ENCODE measurements at places on chromosomes 12 and 14.

DNA sequence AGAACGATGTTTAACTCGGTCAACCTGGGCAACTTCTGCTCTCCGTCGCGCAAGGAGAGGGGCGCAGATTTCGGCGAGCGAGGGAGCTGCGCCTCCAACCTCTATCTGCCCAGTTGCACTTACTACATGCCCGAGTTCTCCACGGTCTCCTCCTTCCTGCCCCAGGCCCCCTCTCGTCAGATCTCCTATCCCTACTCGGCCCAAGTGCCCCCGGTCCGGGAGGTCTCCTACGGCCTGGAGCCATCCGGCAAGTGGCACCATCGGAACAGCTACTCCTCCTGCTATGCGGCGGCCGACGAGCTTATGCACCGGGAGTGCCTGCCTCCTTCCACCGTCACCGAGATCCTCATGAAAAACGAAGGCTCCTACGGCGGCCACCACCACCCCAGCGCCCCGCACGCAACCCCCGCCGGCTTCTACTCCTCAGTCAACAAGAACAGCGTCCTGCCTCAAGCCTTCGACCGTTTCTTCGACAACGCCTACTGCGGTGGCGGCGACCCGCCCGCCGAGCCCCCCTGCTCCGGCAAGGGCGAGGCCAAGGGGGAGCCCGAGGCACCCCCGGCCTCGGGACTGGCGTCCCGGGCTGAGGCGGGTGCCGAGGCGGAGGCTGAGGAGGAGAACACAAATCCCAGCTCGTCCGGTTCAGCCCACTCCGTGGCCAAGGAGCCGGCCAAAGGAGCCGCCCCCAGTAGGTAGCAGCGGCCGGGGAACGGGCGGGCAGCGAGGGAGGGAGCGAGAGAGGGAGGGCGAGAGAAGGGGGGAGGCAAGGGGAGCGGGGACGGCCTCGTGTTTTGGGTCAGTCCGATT is 513 bp downstream of the HOXC11 start:
- H3K4me3 ChIP-seq: no peak overlapping the region
- no peaks in the 10 kb centered on the region for H3K36me3 ChIP-seq
- DNase-seq: no peak
- H3K27ac ChIP-seq: no peak overlapping the region
- peaks cover 5% of the 10 kb centered on the region for H3K27me3 ChIP-seq

DNA sequence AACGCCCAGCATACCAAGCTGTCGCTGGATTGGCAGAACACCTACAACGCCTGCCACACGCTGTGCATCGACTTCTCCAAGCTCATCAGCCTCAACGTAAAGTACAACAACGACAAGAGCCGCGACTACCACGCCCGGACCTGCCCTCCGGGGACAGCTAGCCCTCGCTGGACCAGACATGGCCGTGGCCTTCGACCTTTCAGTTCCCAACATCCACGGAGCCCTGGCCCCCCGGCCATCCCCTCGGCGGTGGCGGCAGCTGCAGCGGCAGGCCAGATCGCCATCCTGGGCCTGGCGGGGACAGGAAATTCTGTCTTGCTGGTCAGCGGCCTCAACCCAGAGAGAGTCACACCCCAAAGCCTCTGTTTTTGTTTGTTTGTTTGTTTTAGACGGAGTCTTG is 132.6 kb upstream of the FUT8 start:
- peaks cover 2% of the 10 kb centered on the region for H3K4me1 ChIP-seq
- H3K36me3 ChIP-seq: no peaks in the 10 kb centered on the region

GRCh38 chr12:27970401-27971120 is 2.0 kb downstream of the PTHLH start:
- peaks cover 24% of the 10 kb centered on the region for H3K27me3 ChIP-seq
- H3K4me3 ChIP-seq: peak overlapping the region; percentile 22
- H3K4me1 ChIP-seq: peaks cover 13% of the 10 kb centered on the region
- no peaks in the 10 kb centered on the region for H3K36me3 ChIP-seq
- DNase-seq: no peak

DNA sequence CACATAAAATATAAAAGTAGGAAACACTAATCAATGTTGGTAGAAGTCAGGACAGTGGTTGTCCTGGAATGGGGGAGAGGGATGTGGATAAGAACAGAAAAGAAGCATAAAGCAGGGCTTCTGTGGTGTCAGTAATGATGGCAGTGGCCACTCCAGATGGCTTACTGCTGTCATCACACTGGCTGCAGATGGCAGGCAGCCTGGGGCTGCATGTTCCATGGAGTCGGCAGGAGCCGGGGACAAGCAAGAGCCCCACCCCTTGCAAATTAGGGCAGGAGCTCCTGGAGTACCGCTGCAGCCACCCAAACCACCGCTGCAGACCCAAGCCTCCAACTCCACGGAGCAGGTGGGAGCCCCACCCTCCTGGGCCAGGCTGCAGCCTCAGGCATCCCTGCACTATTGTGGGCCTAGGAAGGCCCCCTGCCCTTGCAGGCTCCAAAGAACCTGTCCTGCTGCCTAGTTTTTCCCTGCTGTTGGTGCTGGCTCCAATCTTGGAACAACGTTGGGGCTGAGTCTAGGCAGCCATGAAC is 28.8 kb upstream of the SLC5A8 start:
- H3K4me3 ChIP-seq: no peak overlapping the region
- H3K36me3 ChIP-seq: no peaks in the 10 kb centered on the region
- no peaks in the 10 kb centered on the region for H3K27me3 ChIP-seq
- no peak overlapping the region for H3K27ac ChIP-seq

GRCh38 chr14:66495218-66496098 is 9.3 kb downstream of the CCDC196 start:
- H3K27ac ChIP-seq: peak overlapping the region; percentile 42
- DNase-seq: no peak
- H3K4me1 ChIP-seq: peaks cover 26% of the 10 kb centered on the region
- peak overlapping the region; percentile 16 for H3K4me3 ChIP-seq
- no peaks in the 10 kb centered on the region for H3K36me3 ChIP-seq
- no peaks in the 10 kb centered on the region for H3K27me3 ChIP-seq

- H3K27me3 ChIP-seq: no peaks in the 10 kb centered on the region
- no peak overlapping the region for H3K27ac ChIP-seq
- no peaks in the 10 kb centered on the region for H3K36me3 ChIP-seq
- no peaks in the 10 kb centered on the region for H3K4me1 ChIP-seq
Measured at GRCh38 chr14:48723841-48724495, 862.2 kb downstream of the RPS29 start.

GRCh38 chr12:106179086-106179485 is 40.3 kb upstream of the NUAK1 start:
- H3K4me3 ChIP-seq: no peak overlapping the region
- no peaks in the 10 kb centered on the region for H3K27me3 ChIP-seq
- H3K27ac ChIP-seq: no peak overlapping the region
- no peaks in the 10 kb centered on the region for H3K36me3 ChIP-seq

DNA sequence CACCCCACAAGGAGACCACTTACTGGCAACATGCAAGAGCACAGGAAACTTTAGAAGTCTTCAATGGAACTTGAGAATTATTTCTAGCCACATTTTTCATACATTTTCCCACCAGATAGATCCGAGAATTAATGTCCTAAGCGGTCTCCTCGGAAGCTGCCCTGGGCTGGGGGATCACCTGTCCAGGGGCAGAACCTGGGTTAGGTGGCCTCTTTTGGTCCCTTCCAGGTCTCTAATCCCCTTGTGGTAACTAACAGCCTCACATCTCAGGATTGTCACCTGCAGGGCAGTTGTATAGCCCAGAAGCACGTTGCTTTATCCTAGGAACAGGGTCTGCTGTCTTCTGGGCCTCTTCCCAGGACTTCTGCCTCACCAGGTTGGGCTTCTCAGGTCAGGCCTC is 38.7 kb upstream of the PRMT8 start:
- H3K36me3 ChIP-seq: no peaks in the 10 kb centered on the region
- H3K27me3 ChIP-seq: peaks cover 15% of the 10 kb centered on the region
- no peaks in the 10 kb centered on the region for H3K4me1 ChIP-seq

- H3K27ac ChIP-seq: no peak overlapping the region
- no peak for DNase-seq
- no peaks in the 10 kb centered on the region for H3K4me1 ChIP-seq
- H3K36me3 ChIP-seq: no peaks in the 10 kb centered on the region
- H3K27me3 ChIP-seq: no peaks in the 10 kb centered on the region
Measured at GRCh38 chr14:69327507-69327906, 67.5 kb downstream of the GALNT16 start.

- no peak for DNase-seq
- no peak overlapping the region for H3K4me3 ChIP-seq
Measured at GRCh38 chr14:59768855-59769375, 101.7 kb downstream of the RTN1 start.

GRCh38 chr14:67569011-67569650 is 30.9 kb downstream of the PIGH start:
- no peaks in the 10 kb centered on the region for H3K36me3 ChIP-seq
- no peaks in the 10 kb centered on the region for H3K27me3 ChIP-seq
- H3K4me1 ChIP-seq: no peaks in the 10 kb centered on the region
- no peak for DNase-seq

- H3K4me1 ChIP-seq: no peaks in the 10 kb centered on the region
- no peak overlapping the region for H3K27ac ChIP-seq
- no peak overlapping the region for H3K4me3 ChIP-seq
- H3K36me3 ChIP-seq: no peaks in the 10 kb centered on the region
- H3K27me3 ChIP-seq: no peaks in the 10 kb centered on the region
- DNase-seq: no peak
Measured at GRCh38 chr12:118430516-118430915, 54.2 kb downstream of the SUDS3 start.

DNA sequence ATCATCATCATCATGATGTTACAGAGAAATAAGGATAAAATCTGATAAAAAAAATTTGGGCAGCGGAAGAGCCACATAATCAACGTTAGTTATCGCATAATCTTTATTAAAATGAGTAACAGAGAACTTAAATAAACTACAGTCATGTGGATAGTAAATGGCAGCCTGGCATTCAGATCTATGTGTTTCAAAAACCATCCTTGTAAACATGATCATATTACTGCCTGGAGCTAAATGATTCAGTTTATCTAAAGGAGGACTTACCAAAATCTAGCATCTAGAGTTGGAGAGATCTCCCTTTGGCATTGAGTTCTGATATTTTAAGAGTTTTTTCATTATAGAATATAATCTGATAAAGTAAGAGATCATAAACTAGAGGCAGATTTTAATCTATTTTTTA is 200.1 kb upstream of the MGAT4C start:
- H3K27ac ChIP-seq: no peak overlapping the region
- no peaks in the 10 kb centered on the region for H3K36me3 ChIP-seq
- H3K4me1 ChIP-seq: no peaks in the 10 kb centered on the region
- H3K4me3 ChIP-seq: no peak overlapping the region

DNA sequence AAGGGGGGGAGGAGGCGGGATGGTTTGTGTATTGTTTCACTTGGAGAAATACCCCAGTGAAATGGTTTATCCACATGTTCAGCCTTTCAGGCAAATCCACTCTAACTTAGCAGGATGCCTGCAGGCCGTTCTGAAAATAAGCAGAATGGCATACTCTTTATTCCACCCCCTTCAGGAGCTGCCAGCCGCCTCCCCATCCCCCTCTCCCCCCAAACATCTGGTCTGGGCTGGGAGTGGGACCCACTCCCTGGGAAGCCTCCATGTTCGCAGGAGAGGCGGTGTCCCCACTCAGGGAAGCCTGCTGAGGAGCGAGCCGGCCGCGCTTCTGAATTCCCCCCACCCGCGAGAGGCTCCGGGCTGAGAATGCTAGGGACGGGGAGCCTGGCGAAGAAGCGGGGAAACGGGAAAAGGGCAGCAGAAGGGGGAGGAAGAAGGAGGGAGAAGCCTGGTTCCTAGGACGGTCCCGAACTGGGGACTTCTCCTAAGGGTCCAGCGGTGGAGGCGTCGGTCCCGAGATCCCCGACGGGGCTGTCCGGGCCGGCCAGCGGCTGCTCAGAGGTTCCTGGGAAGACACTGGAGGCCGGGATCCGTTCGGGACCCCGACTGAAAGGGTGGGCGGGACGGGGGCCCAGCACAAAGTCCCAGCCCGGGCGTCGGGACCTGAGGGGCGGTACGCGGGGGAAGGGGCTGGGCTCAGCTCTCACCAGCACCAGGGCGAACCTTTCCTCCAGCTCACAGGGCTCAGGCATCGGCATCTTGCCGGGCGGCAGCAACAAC is 666 bp downstream of the FMNL3 start:
- peak overlapping the region; percentile 63 for H3K27ac ChIP-seq
- no peak for DNase-seq
- H3K4me3 ChIP-seq: peak overlapping the region; percentile 66

DNA sequence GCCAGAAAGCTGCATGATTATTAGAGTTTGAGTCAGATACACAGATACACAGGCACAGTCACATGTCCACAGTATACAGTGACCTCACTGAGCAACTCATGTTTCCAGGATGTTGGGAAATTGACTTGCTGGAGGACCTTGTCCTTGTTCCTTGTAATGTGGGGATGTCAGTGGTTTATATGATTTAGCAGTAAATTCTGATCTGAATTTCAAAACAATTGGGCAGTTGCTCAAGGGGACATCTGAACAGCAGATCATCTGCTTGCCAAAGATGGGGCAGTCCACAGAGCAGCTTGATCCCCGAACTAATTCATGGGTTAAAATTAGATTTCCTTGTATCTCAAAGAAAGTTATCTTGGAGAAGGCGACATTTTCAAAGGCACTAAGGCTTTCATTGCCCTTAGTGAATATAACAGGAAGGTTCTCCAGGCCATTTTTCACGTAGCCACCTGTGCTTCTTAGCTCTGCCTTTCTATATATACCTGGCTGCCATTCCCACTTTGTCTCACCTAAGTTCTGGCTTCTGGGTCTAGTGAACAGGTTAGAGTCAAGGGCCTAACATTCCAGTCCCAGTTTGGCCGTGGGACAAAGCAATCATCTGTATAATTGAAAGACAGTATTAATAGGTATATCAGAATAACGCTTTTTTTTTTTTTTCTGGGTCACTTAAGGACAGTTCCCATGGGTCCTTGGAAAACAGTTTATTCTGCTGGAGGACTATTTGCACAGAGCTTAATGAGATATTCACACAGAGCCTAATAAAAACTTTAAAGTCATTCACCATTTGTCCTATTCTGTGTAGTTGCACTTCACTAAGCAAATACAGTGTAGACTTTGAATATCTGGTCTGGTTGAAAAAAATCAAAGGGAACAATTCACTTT is 64.9 kb upstream of the STRN3 start:
- H3K36me3 ChIP-seq: no peaks in the 10 kb centered on the region
- peaks cover 6% of the 10 kb centered on the region for H3K4me1 ChIP-seq
- H3K27ac ChIP-seq: peak overlapping the region; percentile 91
- no peaks in the 10 kb centered on the region for H3K27me3 ChIP-seq
- DNase-seq: no peak
- no peak overlapping the region for H3K4me3 ChIP-seq

GRCh38 chr12:15393995-15394394 is 71.7 kb downstream of the PTPRO start:
- no peak for DNase-seq
- no peaks in the 10 kb centered on the region for H3K27me3 ChIP-seq
- no peaks in the 10 kb centered on the region for H3K36me3 ChIP-seq
- no peak overlapping the region for H3K4me3 ChIP-seq
- no peak overlapping the region for H3K27ac ChIP-seq

- DNase-seq: no peak
- H3K27ac ChIP-seq: no peak overlapping the region
- no peaks in the 10 kb centered on the region for H3K36me3 ChIP-seq
- H3K4me1 ChIP-seq: no peaks in the 10 kb centered on the region
- H3K27me3 ChIP-seq: no peaks in the 10 kb centered on the region
- no peak overlapping the region for H3K4me3 ChIP-seq
Measured at GRCh38 chr12:124028555-124028925, 55.5 kb downstream of the ZNF664 start.

DNA sequence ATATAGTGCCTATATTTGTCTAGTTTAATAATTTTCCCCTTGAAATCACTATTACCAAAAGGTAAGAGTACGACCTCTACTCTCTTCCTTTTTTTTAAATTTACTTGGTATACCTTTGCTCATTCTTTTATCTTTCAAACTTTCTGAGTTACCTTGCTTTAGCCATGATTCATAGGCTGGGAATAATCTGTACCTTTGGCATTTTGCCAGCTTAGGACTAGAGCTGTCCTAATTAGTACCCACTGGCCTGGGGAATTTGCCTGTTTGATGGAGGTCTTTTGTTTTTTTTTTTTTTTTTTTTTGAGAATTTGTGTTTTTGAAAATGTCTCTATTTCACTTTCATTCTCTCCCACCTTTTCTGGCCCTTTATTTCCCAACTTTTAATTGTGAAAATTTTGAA is 8.7 kb upstream of the SLC4A8 start:
- H3K36me3 ChIP-seq: no peaks in the 10 kb centered on the region
- H3K27me3 ChIP-seq: no peaks in the 10 kb centered on the region
- H3K27ac ChIP-seq: no peak overlapping the region
